NCI-H1092 treated with DMSO at 0.1 percent for 48 hours (cell line): ENCODE measurements at places on chromosomes 7 and 10.

DNA sequence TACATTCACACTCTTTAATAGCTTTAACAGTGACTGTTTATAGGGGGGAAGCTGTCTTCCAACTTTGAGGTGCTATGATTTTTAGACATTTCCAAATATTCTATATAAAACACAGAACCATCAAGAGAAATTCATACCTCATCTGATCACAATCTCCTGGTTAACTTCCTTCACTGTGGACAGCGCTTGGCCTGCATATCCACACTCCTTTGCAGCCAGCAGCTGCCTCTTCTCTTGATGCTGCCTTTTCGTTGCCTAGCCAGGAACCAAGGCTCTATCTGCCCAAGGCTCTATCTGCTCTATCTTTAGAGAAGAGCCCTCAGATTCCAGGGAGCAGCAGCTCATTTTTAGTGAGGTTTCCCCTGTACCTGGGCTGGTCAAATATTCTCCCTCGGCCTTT is 252.0 kb downstream of the PTEN start:
- no peak for DNase-seq

DNA sequence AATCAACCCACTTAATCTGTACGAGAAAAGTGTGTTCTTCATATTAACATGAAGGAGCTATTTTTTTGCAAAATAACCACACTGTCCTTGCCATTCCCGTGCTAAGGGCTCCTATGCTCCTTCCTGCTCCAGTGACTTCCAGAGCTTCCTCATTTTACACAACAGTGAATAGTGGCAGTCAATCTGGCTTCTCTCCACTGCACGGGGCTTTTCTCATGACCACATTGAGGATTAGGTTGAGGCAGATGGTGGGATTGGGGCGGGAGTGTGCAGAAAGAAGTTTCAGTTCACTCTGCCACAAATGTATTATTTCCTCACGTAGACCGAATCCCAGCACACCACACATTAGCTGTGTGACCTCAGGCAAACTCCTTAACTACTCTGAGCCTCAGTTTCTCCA is 235.1 kb downstream of the ARHGAP12 start:
- DNase-seq = no peak

GRCh38 chr7:51009716-51010496 is 227.2 kb upstream of the GRB10 start:
- peak; percentile 38 for DNase-seq

GRCh38 chr10:43970717-43971116 is 322.0 kb upstream of the ZNF32 start:
- no peak for DNase-seq

GRCh38 chr7:112079673-112080072 is 126.5 kb downstream of the DOCK4 start:
- DNase-seq = no peak

DNA sequence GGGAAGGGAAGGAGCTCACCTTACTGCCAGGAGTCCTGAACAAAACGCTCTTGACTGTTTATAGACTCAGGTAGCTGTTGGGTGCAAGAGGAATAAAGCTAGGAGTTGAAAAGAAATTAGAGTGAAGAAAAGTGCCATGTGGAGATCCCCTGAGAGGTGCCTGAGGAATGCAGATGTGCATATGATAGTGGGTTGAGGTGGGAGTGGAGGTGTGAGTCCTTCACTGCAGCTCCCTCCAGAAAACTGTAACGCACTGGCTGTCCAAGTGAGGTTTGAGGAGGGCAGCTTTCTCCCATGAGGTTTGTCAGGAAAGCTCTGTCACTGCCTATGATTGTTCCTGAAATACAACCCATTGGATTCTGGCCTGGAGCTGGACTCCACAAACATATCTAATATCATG is 904.8 kb upstream of the POT1 start:
- no peak for DNase-seq

GRCh38 chr10:84946904-84947303 is 618.5 kb downstream of the CCSER2 start:
- peak; percentile 92 for DNase-seq

DNA sequence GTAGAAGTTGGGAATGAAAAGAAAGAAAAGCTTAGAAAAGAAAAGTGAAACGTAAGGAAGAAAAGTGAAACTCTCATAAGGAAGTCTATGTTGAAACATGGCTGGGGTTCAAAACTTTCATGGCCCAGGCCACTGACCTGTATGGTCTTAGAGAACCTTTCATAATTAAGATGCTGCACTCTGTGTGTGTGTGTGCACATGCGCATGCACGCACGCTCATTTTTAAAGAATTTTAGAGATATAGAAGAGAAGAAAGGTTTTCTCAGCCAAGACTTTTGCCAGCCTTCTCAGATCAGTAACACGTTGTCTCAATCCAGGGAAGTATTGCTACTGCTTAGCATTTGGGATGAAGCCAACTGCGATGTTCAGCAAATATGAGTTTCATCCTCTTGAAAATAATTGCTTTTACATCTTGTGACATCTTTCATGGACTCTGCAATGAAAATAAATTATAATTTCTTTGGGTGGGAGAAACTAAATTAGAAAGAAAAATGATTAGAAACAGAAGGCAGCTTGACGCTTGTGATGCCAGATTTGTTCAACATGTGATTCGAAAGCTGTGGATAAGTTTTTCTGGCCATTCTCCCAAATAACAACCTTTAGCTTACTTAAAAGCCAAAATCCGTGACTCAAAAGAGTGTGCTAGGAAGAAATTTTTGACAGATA is 16.2 kb upstream of the SLC26A4 start:
- no peak for DNase-seq
